Left ventricle myocardium superior (tissue), 1 donor: ENCODE measurements at places on chromosomes 3 and 15. TPM values are rescaled to one million over a fixed set of nuclear protein-coding genes. Genes with fewer than 3 reads are reported as not detected.

The CADPS gene
- 14.3 TPM for total RNA-seq

The MINDY2 gene
- total RNA-seq = 37.2 TPM

The NCKIPSD gene
- 13.6 TPM for total RNA-seq

The SLC12A8 gene
- 0.52 TPM for total RNA-seq

The THSD4 gene
- total RNA-seq = 80.7 TPM

The GABRG3 gene
- not detected for total RNA-seq

The ZNF502 gene
- 3.6 TPM for total RNA-seq

The FBLN2 gene
- 53.8 TPM for total RNA-seq

The SPTBN5 gene
- 3.6 TPM for total RNA-seq

The SNRPN gene
- total RNA-seq = 395 TPM

The PIF1 gene
- total RNA-seq = 0.42 TPM

The ENTPD3 gene
- total RNA-seq = 0.12 TPM

The RYR3 gene
- 0.02 TPM for total RNA-seq

The ACTRT3 gene
- total RNA-seq = 0.72 TPM

The PLSCR4 gene
- 13.8 TPM for total RNA-seq

The PAQR9 gene
- total RNA-seq = 19.1 TPM

The NANOGP8 gene
- not detected for total RNA-seq

The GLDN gene
- total RNA-seq = 10.8 TPM

The WWTR1 gene
- total RNA-seq = 40.0 TPM

The GUCA1C gene
- total RNA-seq = 1.8 TPM

The P3H2 gene
- 1.2 TPM for total RNA-seq

The GPR15 gene
- total RNA-seq = not detected

The SRGAP3 gene
- total RNA-seq = 6.4 TPM

The FEZF2 gene
- total RNA-seq = not detected

The ADCY5 gene
- 273 TPM for total RNA-seq

The SEMA3F gene
- 11.4 TPM for total RNA-seq
